ENCODE measurements at places on chromosomes 2 and 18.
A peak's percentile ranks its signal among the peaks of the same experiment; 100 is the strongest.

DNA sequence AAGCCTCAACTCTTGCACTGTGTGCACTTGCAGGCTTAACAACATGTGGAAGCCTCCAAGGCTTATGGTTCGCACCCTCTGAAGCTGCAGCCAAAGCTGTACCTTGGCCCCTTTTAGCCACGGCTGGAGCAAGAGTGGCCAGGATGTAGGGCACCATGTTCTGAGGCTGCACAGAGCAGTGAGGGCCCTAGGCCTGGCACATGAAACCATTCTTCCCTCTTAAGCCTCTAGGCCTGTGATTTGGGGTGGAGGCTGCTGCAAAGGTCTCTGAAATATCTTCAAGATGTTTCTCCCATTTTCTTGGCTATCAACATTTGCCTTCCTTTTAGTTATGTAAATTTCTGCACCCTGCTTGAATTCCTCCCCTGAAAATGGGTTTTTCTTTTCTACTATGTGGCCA is 161.9 kb upstream of the SPATS2L start:
- DNase-seq, result no peak

DNA sequence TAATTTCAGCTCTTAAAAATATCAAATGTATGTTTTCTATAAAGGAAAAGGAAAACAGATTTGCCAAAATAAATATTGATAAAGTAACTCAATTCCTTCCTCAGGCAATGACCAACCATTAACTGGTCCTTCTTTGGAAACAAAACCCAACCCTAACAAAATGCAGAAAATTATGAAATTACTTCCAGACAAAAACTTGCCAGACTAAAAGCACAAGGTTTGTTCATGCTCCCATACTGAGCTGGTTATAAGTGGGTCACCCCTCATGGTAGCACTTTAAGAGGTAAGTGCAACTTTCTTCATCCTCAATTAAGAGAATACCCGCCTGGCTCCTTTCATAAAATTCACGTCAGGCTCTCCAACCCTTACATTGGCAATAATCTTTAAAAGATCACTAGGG is 31.1 kb upstream of the TTC32 start:
- no peak for DNase-seq

DNA sequence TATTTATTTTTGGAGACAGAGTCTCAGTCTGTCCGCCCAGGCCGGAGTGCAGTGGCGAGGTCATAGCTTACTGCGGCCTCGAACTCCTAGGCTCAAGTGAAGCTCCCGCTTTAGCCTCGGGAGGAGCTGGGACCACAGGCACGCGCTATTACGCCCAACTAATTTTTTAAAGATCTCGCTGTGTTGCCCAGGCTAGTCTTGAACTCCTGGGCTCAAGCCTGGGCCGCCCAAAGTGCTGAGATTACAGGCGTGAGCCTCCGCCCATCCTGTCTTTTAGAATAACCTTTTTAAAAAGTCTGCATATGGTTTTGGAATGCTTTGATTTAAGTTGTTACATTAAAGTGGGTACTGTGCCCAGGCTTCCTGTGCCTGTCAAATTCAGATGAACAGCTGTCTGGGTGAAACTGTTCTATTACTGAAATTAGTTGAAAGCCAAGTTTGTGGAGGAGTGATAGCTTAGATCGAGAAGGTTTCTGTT is 944 bp downstream of the RAB3GAP1 start:
- no peak for DNase-seq

DNA sequence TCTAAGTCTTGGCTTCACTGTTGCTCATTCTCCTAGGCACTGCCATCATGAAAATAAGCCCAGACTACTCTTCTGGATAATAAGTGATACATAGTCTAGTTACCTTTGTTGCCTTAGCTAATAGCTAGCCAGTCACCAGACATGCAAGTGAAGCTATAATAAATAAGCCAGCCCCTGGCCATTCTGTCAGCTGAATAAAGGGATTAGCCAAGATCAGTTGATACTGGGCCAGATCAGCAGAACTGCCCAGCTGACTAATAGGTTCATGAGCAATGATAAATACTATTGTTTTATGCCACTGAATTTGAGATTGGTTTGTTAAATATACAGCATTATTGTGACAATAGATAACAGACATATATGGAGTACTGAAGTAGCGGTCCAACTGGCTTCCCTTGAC is 8.0 kb upstream of the C2orf69 start:
- DNase-seq, result no peak

- peak; percentile 10 for DNase-seq
These were observed 114.4 kb upstream of the CHRNA1 start for GRCh38 chr2:174878537-174879147.

DNA sequence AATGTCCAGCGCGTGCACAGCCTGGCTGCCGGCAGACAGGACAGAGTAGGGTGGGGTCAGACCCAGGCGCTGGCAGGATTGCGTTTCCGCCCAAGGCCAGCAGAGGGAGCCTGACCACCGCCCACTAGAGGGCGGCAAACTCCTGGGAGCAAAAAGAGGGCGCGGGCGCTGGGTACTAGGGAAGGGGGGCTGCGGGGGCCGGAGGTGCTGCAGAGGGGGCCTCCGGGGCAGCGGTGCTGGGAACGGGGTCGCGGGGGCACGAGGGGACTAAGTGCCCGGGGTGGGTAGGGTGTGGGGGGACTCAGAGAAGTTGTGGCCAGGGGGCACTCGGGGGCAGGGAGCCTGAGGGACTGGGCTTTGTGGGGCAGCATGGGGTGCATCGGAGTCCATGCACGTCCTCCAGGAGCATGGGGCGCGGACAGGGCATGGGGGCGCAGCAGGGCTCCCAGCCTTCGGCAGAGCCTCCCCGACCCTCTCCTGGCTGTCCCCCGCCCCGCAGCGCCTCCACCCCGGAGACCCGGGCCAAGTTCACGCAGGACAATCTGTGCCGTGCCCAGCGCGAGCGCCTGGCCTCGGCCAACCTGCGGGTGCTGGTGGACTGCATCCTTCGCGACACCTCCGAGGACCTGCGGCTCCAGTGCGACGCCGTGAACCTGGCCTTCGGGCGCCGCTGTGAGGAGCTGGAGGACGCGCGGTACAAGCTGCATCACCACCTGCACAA is 3.2 kb downstream of the TEKT4 start:
- DNase-seq, result no peak

DNA sequence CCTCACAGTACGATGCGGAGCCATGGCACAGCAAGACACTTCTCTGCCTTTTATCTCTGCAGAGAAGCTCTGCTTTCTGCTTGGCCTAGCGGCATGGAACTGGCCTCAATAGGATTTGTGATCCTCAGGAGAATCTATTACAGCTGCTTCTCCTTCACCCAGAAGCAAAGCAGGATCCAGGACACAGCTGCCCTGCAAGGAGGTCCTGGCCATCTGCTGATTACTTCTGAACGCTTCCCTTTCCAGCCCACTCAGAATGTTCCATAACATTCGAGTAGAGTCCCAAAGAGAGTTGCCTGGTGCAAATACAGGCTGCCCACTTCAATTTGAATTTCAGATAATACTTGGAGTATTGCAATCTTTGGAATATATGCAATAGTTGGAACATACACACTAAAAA is 29.2 kb upstream of the KCNS3 start:
- DNase-seq, result no peak

DNA sequence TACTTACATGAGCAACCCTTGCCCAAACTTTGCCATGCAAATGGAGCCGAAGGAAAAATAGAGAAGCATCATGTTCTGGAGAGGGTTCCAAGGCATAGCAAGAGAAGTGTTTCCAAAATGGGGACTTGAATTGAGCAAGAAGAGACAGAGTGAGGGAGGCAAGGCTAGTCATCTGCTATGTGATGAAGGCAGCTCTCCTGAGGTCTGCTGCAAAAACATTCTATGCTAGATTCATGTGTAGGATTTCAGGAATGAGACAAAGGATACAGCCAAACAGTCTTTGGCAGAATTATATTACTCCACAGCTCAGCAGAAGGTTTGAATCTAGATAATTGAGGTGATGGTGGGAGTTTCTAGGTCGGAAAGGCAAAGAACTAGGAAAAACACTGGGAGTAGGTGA is 24.1 kb upstream of the MRPL19 start:
- DNase-seq, result no peak

GRCh38 chr2:167851876-167852275 is 395.5 kb downstream of the STK39 start:
- DNase-seq, result no peak

DNA sequence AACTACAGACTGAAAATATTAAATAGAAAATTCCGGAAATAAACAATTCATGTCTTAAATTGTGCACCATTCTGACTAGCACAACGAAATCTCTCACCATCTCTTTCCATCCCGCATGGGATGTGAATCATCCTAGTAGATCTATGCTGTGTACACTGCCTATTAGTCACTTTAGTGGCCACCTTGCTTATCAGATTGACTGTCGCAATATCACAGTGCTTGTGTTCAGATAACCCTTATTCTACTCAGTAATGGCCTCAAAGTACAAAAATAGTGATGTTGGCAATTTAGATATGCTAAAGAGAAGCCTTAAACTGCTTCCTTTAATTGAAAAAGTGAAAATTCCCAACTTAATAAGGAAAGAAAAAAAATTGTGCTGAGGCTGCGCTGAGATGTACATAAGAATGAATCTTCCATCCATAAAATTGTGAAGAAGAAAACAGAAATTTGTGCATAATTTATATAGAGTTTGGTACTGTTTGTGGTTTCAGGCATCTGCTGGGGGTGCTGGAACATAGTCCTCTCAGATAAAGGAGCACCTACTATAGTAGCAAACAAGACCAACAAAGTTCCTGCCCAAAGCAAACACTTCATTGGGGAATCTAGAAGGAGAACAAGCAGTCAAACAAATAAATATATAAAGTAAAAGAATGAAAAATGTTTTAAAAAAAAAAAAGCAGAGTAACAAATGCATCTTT is 12.0 kb downstream of the PSMD1 start:
- peak; percentile 20 for DNase-seq

GRCh38 chr18:58896268-58896667 is 31.6 kb downstream of the ZNF532 start:
- no peak for DNase-seq

- no peak for DNase-seq
These were observed 19.7 kb upstream of the NYAP2 start for GRCh38 chr2:225379856-225380255.

- no peak for DNase-seq
These were observed 146.2 kb upstream of the OSR1 start for GRCh38 chr2:19504400-19505198.

DNA sequence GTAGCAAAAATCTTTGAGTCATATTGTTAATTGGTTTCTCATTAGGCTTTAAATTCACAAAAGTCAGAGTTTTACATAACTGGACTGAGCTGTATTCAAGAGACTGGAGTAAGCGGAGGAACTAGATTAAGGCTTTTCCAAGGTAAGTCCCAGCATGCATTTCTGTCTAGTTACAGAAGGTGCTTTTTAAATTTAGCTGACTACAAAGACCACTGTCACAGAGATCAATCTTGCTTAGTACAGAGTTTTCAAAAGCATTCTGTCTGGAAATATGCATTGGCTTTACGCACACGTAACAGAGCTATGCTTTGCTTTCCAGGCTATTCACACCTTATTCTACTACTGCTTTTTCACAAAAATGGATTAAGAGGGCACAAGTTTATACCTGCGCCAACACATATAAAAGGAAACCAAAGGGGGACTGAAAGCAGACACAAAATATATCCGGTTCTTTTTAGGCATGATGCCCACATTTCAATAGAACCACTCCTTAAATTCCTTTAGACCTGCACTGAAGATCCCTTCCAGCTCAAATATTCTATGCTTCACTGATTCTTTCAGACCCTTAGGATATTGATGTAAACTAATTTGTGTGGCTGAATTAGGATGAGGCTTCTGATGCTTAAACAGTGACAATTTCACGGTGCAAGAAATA is 560.7 kb upstream of the CRIM1 start:
- no peak for DNase-seq

GRCh38 chr2:9937968-9938367 is 13.5 kb upstream of the GRHL1 start:
- no peak for DNase-seq

DNA sequence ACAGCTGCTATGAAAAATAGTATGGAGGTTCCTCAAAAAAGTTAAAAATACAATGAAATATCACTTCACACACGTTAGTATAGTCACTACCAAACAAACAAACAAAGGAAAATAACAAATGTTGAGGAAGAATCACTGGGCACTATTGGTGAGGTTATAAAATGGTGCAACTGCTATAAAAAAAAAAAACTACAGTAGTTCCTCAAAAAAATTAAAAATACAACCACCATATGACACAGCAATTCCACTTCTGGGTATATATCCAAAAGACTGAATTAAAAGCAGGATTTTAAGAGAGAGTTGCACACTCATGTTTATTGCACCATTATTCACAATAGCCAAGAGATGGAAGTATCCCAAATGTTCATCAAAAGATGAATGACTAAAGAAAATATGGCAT is 80.9 kb upstream of the POU3F3 start:
- DNase-seq, result no peak

GRCh38 chr18:50647792-50648191 is 87.9 kb downstream of the MAPK4 start:
- no peak for DNase-seq

DNA sequence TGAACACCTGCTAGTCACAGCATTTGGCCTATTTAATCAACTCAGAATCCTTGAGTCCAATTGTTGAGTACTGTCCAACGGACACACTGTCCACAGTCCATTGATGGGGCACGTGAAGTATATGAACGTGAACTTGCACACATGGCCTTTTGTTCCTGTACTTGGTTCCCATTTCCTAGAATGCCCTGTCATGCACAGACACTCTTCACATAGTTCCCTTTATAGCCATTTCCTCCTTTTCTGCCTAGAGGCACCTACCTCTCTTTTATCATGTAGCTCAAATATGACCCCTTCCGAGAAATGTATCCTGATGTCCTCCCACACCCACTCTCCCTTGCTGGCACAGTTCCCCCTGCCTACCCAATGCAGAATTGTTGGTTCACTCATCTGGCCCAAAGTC is 8.7 kb upstream of the CRYGA start:
- no peak for DNase-seq

DNA sequence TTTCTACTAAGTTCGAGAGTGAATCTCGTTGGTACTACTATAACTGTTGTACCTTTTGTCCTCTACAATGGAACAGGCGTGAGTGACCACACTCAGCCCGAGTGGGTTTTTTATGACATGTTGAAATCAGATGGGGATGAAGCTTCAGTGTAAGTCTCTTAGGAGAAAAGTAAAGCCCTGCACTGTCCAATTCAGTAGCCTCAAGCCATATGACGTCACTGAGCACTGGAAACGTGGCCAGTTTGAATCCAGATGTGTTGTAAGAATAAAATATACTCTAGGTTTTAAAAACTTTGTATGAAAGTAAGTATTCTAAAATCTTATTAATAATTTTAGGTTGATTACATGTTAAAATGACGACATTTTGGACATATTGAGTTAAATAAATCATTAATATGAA is 101.7 kb upstream of the SP3 start:
- DNase-seq, result no peak
